G401 (cell line): ENCODE measurements at places on chromosomes 1 and 21. TPM values are rescaled to one million over a fixed set of nuclear protein-coding genes. Genes with fewer than 3 reads are reported as not detected.

GRCh38 chr1:212814537-212815334 is 23.0 kb downstream of the TATDN3 start:
- peak; percentile 41 for DNase-seq

DNA sequence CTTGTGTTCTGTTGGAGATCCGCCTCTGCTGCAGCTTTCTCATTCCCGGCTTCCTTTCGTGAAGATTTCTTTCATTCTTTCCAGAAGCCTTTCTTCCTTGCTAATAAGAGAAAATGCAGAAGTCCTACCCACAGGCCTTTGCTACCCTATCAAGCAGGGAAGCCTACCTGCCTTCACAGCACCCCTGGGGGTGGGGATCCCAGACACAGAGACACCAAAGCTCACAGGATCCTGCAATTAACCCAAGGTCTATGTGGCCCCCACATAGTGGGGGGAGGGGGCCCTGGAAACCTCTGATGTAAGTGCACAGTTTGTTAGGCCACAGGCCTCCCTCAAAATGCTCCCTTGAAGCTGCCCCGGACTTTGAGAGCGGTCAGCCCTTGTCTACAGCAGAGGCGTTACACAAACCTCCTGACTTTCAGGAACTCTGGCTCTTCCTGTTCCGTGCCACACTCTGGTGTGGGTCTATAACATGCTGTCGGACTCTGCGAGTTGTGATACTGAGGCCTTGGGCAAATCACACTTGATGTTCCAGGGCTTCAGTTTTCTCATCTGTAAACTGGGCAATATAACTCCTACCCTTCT is 31.2 kb downstream of the NKAIN1 start:
- no peak for DNase-seq

GRCh38 chr1:93625582-93626327 is 55.9 kb downstream of the BCAR3 start:
- peak; percentile 83 for DNase-seq

GRCh38 chr21:35426469-35426868 is 377.4 kb upstream of the RUNX1 start:
- DNase-seq: no peak

- DNase-seq: no peak
These were observed 25.2 kb downstream of the CA6 start for GRCh38 chr1:8970870-8971337.

DNA sequence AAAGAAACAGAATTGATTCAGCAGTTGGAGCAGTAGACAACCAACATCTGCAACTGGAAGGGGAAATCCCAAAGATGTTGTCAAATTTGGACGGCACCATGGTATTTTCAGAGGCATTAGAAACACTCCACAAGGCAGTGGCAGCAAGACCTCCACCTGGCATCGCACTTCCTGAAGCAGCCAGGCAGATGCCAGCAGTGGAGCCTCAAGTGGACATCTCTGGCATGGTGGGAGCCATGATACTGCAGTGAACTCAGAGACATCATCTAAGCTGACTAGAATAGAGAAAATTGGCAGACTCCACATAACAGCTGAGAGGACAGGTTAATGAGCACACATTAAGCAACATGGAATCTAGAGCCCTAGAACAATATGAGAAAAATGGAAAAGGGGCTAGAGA is 33.9 kb upstream of the RGS8 start:
- no peak for DNase-seq

DNA sequence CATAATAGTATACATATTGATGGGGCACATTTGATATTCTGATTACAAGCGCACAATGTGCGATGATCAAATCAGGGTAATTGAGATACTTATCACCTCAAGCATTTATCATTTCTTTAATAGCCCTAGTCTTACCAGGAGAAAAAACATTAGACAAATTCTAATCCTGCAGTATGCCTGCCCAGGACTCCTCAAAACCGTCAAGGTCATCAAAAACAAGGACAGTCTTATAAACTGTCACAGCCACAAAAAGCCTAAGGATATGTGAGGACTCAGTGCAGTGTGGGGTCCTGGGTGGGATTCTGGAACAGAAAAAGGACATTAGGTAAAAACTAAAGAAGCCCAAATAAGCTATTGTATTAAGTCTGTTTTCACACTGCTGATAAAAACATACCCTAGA is 19.1 kb downstream of the CAPN9 start:
- DNase-seq: no peak

- no peak for DNase-seq
These were observed 8.7 kb downstream of the UBIAD1 start for GRCh38 chr1:11281518-11282331.

DNA sequence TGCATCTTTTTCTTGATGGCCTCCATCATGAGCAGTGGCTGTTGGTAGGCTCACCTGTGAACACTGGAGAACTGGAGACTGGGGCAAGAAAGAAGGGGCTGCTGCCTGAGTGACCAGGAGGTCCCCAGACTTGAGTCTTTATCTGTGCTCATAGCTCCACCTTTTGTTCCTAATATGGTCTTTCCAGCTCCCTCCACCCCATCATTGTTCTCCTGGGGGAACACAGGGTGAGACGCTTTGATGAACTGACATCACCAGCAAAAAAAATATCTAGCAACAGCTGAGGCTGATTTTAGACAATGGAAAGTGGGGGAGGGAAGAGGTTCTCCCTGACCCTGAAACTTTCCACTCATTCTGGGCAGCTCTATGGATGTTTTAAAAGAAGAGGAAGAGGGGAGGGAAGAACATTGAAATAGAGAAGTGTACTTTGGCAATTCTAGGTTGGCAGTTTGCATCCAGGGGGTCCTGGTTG is at the start of gene TPM3:
Gene TPM3, minus strand, starts transcription at position 111 of the 472 bp plus-strand sequence. Its CDS starts 82 bp downstream, at position 29.
- DNase-seq: no peak

GRCh38 chr1:239237912-239238311 is 148.5 kb upstream of the CHRM3 start:
- no peak for DNase-seq

- peak; percentile 11 for DNase-seq
These were observed 3.8 kb downstream of the RNF186 start for GRCh38 chr1:19811206-19811851.

GRCh38 chr1:158563853-158564252 is 6.5 kb downstream of the OR6P1 start:
- DNase-seq: no peak

DNA sequence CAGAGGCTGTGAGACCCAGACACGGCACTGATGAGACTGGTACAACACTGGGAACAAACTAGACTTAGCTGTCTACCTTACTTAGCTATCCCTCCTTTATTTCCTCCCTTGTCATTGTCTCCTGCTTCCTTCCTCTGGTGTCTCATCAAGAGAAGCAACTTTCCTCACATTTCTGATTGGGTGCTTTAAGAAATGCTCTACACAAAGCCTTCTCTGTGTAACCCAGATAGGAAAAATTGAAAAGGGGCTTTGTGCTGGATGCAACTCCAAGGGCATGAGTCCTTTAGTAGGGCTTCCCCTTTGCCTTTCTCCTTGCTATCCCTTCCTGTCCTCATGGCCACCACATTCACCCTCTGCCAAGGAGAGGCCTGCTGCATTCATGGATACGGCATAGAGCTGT is 274.5 kb downstream of the VAV3 start:
- no peak for DNase-seq

- no peak for DNase-seq
These were observed 3.0 kb downstream of the SLC44A3 start for GRCh38 chr1:94823116-94823515.

- no peak for DNase-seq
These were observed 62.6 kb downstream of the KIF21B start for GRCh38 chr1:200960948-200961340.

GRCh38 chr1:198558402-198558801 is 17.9 kb upstream of the ATP6V1G3 start:
- no peak for DNase-seq

DNA sequence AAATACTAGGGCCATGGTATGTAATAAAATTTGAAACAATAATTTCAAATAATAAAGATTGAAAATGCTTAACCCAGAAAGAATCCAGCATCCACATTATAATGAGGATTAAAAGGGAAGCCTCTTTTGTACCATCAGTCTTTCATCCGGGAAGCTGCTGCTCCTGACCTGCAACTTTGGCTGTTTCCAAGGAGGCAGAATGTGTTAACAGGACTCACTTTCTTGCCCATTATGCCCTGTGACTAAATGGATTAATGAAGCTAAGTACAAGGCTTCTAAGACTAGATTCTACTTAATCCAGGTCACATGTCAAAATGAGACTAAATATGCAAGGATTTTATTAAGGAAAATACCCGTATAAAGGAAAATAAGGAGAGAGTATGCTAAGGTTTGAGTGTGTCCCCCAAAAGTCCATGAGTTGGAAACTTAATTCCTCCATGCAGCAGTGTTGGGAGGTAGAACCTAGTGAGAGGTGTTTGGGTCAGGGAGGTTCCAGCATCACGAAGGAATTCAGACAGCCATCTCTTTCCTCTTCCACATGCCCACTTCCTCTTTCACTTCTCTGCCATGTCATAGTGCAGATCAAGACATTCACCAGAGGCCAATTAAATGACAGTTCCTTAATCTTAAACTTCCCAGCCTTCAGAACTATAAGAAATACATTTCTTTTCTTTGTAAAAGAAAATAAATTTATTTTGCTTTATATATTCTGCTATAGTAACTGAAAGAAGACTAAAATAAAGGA is 27.7 kb downstream of the FMO2 start:
- no peak for DNase-seq

GRCh38 chr1:18732686-18733085 is 102.0 kb downstream of the PAX7 start:
- no peak for DNase-seq

DNA sequence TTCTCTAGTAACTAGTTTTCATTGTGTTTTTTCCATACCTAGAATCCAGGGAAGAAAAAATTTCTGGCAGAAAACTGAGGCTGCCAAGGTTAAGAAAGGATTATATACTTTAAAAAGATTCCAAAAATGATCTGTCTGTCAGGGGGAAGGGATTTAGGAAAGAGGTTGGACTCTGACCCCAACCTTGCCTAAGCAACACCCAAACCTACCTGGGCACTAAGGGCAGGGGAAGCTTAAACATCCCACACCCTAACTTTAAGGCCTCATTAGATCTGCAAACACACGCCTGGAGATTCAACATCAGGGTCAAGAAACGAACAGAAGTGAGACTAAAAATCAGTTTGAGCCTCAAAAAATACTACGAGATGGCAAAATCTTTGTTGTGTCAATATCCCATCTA is 19.4 kb downstream of the KDM5B start:
- no peak for DNase-seq

- no peak for DNase-seq
These were observed 29.7 kb downstream of the TSHB start for GRCh38 chr1:115059316-115059715.

DNA sequence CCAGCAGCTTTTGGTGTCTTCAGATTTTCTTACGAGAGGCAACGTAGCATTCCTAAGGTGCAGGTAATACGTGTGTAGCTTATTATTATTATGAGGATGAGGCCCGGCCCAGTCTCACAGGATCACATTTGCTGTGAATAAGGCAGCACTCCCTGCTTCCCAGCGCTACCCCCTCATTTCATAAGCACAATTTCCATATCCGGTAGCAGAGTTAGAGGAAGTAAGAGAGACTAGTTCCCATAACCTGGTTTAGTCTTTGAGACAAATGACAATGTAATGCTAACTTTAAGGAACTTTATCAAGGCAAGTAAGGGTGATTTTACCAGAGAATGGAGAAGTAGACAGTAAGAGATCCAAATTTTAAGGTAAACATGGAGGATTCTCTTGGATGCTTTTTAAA is 14.6 kb upstream of the LMO4 start:
- no peak for DNase-seq

GRCh38 chr1:9611716-9612115 is 23.0 kb downstream of the TMEM201 start:
- DNase-seq: no peak

DNA sequence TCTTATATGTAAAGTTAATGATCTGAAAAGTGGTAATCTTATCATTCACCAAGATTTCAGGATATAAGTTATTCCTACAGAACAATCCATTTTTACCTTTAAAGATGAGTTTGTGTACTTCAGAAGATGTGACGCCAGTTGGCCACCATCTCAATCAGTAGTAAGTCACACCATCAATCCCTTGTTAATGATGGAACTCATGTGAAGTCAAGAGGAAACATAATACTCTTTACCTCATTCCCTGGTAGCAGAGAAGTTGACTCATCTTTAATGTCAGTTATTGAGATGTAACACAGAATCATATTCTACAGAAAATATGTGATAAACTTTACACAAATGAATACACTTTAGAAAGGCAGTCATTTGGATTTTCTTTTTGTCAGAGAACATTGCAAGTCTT is 38.2 kb downstream of the MRPL39 start:
- DNase-seq: no peak

DNA sequence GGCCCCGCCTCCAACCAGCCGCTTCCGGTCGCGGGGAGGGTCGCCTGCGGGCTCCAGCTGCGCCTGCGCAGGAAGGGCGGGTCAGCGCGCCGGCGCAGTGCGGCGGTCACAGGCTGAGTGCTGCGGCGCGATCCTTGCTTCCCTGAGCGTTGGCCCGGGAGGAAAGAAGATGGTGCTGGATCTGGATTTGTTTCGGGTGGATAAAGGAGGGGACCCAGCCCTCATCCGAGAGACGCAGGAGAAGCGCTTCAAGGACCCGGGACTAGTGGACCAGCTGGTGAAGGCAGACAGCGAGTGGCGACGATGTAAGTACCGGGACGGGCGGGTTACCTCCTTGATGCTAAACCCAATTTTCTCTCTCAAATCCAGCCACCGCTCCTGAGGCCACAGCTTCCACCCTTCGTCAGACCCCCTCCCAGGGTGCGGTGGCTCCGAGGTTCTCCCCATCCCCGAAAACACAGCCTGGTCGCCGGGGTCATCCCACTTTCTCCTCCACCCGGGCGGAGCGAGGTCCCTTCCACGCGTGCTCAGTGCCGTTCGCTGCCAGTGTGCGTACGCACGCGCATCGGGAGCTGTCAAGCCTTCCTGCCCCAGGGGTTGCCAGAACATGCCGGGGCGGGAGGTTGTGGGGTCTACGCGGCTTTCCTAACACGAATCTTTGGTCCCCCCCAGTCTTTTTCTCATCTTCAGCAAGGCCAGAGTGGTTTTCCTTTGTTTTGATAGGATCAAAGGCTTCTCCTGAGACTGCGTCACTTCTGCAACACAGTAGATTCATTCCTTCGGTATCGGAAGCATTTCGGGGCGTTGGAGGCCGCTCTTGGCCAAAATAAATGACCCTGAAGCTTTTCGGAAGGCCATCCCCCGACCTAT is at the start of gene SARS1:
Gene SARS1, plus strand, starts transcription at position 95 of the 870 bp plus-strand sequence. Its CDS starts 75 bp downstream, at position 170.
- DNase-seq: peak; percentile 83

- no peak for DNase-seq
These were observed 10.8 kb downstream of the IL24 start for GRCh38 chr1:206908038-206908437.

TNNI3K gene
- 0.25 TPM in 1 of 2 replicates, not detected in the other for total RNA-seq

CYP4A11 gene
- total RNA-seq: not detected in 2 replicates

SMIM11 gene
- 4.4 TPM in 1 of 2 replicates, not detected in the other for total RNA-seq

LRRC7 gene
- not detected in 2 replicates for total RNA-seq

LTN1 gene
- 48.2 and 79.4 TPM in 2 replicates for total RNA-seq

NGF gene
- 1.4 TPM in 1 of 2 replicates, not detected in the other for total RNA-seq

TRPM2 gene
- 0.12 TPM in 1 of 2 replicates, not detected in the other for total RNA-seq

FHAD1 gene
- 13.7 and 24.0 TPM in 2 replicates for total RNA-seq

FCMR gene
- not detected in 2 replicates for total RNA-seq

FAM151A gene
- 0.75 and 1.3 TPM in 2 replicates for total RNA-seq

CNIH3 gene
- total RNA-seq: 3.2 and 3.9 TPM in 2 replicates

RRP1B gene
- 34.0 and 40.5 TPM in 2 replicates for total RNA-seq
